ENCODE measurements at places on chromosomes 16 and 17.

GRCh38 chr17:82843904-82844680, 4.3 kb upstream of the ZNF750 start:
- DNase-seq = peak; percentile 50

DNA sequence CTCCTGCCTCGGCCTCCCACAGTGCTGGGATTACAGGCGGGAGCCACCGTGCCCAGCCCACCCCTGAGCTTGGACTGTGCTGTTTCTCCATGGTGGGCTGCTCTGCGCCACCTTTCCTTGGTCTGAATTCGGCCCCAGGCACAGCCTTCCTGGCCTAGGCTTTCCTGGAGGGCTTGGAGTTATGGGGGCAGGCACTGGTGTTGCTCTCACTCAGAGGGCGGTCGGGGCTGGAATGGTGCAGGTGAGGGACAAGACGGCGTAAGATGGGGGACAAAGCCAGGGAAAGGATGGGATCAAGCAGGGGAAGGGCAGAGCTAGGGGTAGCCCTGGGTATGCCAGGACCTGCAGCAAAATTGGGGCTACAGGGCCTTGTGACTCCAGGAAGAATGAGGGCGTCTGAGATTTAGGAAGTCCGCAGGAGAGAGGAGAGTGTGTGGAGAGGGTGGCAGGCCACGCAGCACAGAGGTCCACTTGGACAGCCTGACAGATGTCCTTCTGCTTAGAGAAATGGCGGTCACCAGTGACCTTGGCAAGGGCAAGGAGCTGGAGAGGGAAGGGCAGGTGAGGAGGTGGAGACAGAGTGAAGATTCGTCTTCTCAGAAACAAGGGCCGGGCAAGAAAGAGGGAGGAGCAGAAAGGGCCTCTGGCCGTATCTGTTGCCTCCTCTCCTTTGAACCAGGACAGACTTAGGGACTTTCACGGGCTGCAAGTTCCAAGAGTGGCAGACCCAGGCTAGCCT, 1.6 kb upstream of the ATP6V0C start:
- no peak for DNase-seq

DNA sequence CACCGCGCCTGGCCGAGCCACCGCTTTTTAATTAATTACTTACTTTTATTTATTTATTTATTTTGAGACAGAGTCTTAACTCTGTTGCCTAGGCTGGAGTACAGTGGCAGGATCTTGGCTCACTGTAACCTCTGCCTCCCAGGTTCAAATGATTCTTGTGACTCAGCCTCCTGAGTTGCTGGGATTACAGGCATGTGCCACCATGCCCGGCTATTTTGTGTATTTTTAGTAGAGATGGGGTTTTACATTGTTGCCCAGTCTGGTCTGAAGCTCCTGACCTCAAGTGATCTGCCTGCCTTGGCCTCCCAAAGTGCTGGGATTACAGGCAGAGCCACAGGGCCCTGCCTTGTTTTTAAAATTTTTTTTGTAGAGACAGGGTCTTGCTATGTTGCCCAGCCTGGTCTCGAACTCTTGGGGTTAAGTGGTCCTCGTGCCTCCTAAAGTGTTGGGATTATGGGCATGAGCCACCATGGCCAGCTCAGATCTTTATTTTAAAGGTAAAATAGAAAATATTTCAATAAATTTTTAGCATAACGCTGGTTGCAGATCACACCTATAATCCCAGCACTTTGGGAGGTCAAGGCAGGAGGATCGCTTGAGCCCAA, 18.3 kb upstream of the NUDT16L1 start:
- DNase-seq = no peak

GRCh38 chr17:17343160-17343735, 40.1 kb downstream of the NT5M start:
- DNase-seq = no peak

DNA sequence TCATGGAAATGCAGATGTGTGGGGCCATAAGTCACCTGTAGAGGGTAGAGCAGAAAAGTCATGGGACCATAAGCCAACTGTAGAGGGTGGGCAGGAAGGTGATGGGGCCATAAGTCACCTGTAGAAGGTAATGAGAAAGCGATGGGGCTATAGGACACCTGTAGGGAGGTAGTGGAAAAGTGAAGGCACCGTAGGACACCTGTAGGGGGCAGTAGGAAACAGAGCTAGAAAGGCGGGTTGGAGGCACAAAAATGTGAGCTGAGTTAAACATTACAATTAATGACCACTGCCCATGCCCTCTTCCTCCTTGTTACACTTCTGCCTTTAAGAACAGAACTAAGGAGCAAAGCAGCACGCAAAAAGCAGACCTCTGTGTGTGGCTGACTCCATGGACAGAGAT, 150.1 kb downstream of the SHISA6 start:
- DNase-seq = no peak

GRCh38 chr16:53712065-53712464, 8.1 kb downstream of the FTO start:
- no peak for DNase-seq

- peak; percentile 56 for DNase-seq
These were observed 118.5 kb downstream of the C16orf78 start for GRCh38 chr16:49491771-49492761.
